ENCODE measurements at places on chromosomes 4 and X.

DNA sequence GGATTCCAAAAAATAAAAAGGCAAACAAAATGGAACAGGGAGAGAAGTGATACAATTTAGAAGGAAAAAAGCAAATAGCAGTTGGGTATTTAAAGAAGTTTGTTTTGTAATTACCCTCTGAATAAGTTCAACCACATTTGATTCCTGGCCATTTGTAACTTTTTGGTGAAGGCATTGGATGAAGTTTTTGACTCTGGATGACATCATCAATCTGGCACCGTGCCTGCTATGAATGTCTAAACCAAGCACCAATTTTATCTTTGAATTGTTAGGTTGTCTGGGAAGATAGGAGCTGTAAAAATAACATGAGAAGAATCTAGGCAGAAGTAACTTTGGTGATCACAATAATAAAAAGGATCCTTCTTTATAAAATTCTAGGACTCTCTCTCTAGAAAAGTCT lies 29.5 kb downstream of the TMPRSS11A start:
- DNase-seq: no peak

DNA sequence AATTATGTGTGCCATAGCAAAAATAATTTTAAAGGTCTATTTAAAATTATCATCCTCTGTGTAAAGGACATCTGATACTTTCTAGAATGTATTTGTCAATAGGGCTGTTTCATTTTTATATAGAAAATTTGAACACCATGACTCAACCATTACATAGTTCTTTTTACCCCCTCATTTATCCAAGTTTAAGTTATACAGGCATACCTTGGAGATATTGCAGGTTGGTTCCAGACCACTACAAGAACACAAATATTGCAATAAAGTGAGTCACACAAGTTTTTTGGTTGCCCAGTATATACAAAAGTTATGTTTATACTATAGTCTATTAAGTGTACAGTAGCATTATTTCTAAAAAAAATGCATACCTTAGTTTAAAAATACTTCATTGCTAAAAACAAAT lies 130.4 kb downstream of the MSL3 start:
- no peak for DNase-seq

- no peak for DNase-seq
Measured at GRCh38 chr4:99629962-99630554, 27.6 kb downstream of the C4orf54 start.

DNA sequence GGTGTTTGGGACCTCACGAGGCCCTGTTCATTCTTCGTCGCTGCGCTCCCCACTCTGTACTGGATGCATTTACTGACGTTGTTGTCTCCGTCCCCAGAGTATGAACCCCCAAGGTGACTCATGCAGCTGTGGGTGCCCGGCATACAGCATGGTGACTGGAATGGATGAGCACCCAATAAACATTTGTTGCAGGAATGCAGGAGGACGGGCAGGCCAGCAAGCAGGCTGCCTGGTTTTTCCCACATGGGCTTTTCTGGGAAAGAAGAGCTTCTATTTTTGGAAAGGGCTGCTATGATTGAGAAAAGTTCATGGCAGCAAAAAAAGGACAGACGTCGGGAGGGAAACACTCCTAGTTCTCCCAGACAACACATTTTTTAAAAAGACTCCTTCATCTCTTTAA lies 893 bp upstream of the SOD3 start:
- DNase-seq: no peak

- no peak for DNase-seq
Measured at GRCh38 chr4:168978001-168978700, 31.9 kb downstream of the CBR4 start.

DNA sequence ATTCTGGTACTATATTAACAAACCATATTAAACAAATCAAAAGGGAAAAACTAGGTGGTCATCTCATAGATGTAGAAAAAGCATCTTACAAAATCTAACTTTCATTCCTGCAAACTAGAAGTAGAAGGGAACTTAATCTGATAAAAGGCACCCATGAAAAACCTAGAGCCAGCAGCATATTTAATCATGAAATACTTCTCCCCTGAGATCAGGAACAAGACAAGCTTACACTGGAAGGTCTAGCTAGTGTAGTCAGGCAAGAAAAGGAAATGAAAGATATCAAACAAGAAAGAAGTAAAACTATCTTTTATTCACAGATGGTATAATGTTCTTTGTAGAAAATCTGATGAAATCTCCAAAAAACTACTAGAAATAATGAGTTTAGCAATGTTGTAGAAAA lies 41.2 kb downstream of the ATP10D start:
- no peak for DNase-seq

- DNase-seq: no peak
Measured at GRCh38 chrX:2595258-2595657, 94.5 kb upstream of the DHRSX start.

- no peak for DNase-seq
Measured at GRCh38 chr4:26964512-26964911, 103.9 kb downstream of the STIM2 start.

GRCh38 chrX:136028383-136028984 lies 43.2 kb downstream of the SLC9A6 start:
- peak; percentile 51 for DNase-seq

DNA sequence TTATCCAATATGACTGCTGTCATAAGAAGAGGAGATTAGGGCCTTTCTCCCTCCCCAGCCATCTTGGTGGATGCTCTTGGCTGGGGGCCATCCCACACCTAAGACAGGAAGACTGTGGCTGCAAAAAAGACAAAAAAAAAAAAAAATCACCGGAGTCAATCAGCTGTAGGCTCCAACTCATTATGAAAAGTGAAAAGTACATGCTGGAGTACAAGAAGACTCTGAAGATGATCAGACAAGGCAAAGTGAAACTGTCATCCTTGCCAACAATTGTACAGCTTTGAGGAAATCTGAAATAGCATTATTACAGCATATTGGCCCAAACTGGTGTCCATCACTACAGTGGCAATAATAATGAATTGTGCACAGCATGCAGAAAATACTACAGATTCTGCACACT lies 5.2 kb downstream of the EGFL6 start:
- DNase-seq: no peak

DNA sequence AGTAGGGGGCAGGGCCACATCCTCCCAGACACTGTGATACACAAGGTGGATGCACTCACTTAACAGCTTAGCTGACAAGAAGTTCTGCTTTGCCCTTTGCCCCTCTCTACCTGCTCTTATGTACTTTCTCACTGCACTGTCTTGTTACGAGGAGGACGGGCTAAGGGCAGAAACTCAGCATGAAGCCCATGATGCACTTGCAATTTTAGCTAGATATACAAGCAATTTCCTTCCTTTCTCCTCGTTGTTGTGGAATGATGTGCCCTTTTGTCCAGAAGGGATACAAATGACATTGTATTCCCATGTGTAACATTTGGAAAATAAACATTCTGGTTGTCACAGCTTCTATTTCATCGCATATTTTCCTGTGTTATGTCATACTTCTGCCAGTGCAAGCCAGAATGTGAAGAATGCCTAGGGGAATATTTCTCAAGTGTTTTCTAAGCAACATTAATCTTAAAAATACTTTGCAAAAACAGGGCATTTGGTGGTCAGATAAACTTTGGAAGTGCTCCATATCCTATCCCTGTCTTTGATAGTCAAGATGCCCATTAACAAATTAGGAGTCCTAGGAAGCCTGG lies 47.2 kb downstream of the MAOA start:
- no peak for DNase-seq

GRCh38 chr4:43103048-43103447 lies 210.5 kb downstream of the GRXCR1 start:
- no peak for DNase-seq

- no peak for DNase-seq
Measured at GRCh38 chrX:54721424-54721823, 76.6 kb downstream of the ITIH6 start.

- no peak for DNase-seq
Measured at GRCh38 chr4:32824336-32824735, 2104.2 kb downstream of the PCDH7 start.

GRCh38 chrX:125681058-125681457 lies 361.4 kb downstream of the TEX13C start:
- DNase-seq: no peak

GRCh38 chrX:38352362-38352761 lies at the start of gene OTC:
Gene OTC (plus strand): TSS chrX:38352604. CDS start chrX:38352697, 93 bp downstream.
- no peak for DNase-seq

DNA sequence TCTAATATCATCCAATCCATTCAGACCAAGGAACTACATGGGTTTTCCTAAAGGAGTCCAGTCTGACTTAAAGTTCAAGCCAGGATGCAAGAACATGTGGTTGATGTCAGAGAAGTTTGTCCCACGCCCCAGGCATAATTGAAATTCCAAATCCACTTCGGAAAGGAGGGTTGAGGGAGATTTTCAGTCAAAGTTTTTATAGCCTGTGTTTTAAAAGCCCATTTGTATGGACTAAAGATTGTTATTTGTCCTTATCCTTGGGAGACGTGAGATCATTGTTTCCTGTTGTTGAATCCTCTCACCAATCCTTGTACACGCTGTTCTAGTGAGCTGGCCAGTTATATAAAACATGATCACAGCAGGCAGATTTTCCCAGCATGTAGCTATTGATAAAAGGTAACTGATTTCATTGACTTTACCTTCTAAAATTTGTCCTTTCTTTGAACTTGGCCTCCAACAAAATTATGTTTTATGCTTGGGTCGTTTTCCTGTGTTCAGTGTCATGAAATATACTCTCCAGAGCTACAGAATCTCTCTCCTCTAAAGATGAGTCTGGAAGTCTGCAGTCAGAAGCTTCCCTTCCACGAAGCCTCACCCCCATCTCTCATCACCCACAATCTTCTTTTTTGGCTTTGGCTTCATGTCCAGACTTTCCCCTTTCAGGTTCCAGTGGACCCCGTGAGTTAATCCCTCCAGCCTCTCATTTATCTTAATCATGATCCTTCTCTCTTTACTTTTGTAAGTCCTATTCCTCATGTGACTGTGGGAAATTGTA lies 92.9 kb downstream of the ATP10D start:
- DNase-seq: no peak

GRCh38 chr4:15988222-15988621 lies 25.2 kb upstream of the FGFBP2 start:
- DNase-seq: no peak

- no peak for DNase-seq
Measured at GRCh38 chrX:132171478-132171877, 43.7 kb upstream of the FRMD7 start.
